ENCODE measurements at places on chromosomes 5 and 9.

GRCh38 chr9:65411336-65411735 is 126.3 kb upstream of the FOXD4L5 start:
- DNase-seq = no peak

- no peak for DNase-seq
Observed at GRCh38 chr9:92982130-92982529, 34.8 kb downstream of the FGD3 start.

DNA sequence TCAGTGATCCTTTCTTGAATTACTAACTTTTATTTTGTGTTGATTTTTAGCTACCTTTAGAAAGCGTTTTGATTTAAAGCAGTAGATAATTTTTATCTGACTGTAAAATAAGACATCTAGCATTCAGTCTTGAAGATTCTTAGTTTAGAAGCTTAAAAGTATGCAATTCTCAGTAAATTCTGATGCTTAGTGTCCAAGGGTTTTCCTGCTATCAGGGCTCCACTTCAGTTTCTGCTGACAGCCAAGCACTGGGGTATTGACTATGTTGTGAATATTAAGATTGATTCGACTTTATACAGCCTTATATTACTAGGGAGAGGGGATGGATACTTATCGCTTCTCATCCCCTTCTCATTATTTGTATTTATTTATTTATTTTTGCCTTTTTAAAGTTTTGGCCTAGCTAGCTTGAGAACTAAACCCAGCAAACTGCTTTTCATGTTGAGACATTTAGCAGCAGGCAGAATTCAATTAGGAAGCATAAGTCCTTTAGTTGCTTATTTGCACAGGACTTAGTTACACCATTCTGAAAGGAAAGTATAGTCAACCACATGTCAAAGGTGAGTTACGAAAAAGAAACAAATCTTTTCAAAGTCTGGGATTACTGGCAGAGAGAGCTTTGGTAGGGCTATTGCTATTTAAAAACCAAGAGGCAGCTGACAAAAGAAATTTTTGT is 2.9 kb downstream of the PBX3 start:
- DNase-seq = no peak

DNA sequence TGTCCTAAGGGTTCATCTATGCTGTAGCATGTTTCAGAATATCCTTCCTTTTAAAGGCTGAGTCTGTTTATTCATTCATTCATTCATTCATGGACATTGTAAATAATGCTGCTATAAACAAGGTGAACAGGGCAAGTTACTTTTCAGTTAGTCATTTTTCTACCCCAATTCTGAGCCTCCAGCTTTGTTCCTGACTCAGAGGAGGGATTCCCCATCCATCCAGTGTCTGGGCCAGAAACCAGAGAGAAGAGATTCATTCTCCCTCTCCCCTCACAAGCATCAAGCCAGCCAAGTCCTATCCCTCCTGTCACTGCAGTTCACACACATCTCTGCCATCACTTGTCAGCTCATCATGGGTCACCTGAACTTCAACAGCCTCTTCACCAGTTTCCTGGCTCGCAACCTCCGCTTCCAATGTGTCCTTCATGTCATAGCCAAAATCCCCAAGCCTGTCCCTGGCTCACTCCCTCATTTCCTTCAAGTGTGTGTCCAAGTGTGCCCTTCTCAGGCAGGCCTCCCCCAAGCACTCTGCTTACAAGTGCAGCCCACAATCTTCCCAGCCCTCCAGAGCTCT is 203.0 kb downstream of the TTLL11 start:
- DNase-seq = no peak

DNA sequence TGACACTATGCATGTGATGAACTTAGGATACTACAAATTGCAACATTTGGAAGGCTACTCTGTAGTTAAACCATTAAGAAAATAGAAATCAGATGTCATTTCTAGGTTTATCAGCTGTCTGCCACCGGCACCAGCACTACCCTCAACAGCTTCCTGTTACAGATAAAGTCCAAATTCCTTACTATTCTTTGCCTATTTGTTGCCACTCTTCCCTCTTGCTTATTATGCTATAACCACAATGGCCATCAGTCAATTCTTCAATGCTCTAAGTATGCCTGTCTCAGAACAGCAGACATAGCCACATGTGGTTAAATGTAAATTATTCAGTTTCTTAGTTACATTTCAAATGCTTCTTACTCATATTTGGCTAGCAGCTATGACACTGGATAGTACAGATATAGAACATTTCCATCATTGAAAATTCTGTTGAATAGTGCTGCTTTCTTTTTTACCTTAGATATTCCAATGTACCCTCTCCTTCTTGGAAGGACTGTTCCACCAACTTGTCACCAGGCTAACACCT is 21.0 kb downstream of the DHX29 start:
- no peak for DNase-seq

GRCh38 chr5:69300537-69301203 is 31.9 kb downstream of the CCDC125 start:
- DNase-seq = no peak

GRCh38 chr5:56981548-56982315 is 29.8 kb upstream of the MIER3 start:
- DNase-seq = no peak

DNA sequence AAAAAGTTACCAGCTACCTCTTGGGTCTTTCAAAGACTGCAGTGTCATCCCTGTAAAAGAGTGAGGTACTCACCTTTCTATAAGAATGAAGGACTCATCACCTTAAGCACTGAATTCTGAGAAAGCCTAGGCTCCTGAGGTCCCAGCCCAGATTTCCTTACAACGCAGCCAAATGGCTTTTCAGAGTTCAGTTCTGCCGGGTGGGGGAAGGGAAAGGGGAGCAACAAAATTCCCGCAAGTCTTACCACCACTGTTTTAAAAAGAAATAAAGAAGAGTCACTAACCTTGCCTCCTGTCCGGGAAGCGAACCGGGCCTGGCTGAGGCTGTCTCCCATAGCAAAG is 373 bp downstream of the ADAMTS12 start:
- no peak for DNase-seq

- DNase-seq = no peak
Observed at GRCh38 chr9:103899866-103900265, 194.2 kb upstream of the SMC2 start.

DNA sequence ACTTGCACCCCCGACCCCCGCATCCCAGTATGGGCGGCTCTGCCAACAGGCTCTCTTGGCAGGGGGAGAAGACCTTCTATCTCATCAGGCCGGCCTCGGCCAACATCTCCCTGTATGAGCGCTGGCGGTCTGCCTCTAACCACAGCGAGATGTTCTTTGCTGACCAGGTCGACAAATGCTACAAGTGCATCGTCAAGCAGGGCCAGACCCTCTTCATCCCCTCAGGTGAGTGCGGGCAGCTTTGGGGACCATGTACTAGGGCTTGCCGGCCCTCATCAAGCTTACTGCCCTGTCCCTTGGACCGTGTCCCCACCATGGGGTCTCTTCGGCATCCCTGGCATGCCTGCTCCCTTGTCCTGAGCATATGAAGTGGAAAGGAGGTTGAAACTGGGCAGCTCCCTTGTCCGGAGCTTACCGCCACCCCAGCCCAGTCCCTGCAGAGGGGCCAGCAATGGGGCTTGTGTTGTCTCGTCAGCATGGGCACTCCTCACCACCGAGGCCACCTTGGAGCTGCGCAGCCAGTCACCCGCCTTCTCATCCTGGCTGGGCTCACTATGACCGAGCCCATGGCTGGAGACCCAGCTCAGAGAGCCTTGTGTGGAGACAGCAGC is 78.1 kb downstream of the PHF2 start:
- no peak for DNase-seq
